ENCODE measurements at places on chromosomes 7 and 10.

DNA sequence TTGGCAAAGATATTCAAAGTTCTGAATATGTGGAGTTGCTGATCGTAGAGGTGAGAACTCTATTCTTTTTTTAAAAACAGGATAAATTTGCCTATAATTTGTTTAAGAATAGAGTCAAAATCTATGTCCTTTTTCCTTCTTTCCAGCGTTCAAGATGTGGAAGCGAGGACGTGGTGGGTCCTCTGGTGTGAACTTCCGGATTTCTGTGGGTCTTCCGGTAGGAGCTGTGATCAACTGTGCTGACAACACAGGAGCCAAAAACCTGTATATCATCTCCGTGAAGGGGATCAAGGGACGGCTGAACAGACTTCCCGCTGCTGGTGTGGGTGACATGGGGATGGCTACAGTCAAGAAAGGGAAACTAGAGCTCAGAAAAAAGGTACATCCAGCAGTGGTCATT lies 40.5 kb upstream of the SP8 start:
- DNase-seq, result no peak

DNA sequence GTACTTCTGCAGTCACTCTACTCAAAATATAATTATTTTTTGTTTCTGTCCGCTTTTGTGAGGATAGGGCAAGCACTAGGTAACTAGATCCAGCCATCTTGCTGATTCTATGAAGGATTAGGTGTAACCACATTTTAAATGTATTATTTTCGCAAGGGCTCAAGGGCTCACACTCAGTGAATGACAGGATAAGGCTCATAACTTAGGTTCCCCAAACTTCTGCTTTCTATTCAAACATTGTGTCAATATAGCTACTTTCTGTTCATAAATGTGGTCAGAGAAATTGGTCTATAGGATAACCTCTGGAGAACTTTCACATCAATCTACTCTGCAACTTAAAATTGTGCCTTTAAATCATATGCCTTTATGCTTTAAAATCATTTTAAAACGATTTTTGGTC lies 1141.2 kb downstream of the SORCS1 start:
- no peak for DNase-seq

- no peak for DNase-seq
Observed at GRCh38 chr7:81623251-81623855, 146.5 kb downstream of the HGF start.

GRCh38 chr7:31432836-31433340 lies 81.0 kb upstream of the ITPRID1 start:
- DNase-seq, result no peak

DNA sequence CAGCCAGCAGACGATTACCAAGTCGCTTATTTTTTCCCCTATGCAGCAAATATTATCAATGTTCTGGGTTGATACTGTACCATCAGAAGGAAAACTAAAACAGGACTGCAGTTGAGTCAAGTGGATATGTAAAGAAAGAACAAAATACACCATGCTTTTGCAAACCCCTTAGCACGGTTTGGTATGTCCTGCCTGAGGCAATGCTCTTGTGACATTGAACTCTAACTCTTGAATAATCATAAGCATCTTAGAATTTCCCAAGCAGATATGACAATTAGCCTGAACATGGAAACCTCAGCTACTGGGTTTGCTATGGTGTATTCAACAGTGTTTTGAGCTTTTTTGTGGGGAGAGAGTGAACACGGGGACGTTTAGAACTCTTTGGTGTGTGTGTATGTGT lies 107.4 kb downstream of the ETV1 start:
- no peak for DNase-seq

DNA sequence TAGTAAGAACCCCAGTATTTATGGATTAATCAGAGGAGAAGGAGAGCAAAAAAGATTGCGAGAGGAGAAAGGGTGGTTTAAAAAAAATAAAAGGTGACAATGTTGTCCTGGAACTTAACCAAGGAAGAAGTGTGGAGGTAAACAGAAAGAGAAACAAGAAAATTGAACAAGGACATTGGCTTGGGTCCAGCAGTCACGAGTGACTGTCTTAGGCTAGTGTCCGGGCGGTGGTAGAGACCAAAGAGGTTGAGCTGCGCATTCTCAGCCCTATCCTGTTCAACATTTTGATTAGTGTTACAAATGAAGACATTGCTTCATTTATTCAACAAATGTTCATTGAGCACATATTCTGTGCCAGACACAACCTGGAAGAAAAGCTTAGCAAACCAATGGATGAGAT lies 329.9 kb downstream of the FGFR2 start:
- DNase-seq, result no peak

- no peak for DNase-seq
Observed at GRCh38 chr7:101667920-101668319, 38.8 kb upstream of the MYL10 start.

GRCh38 chr7:127782075-127782474 lies 130.1 kb downstream of the SND1 start:
- no peak for DNase-seq

GRCh38 chr10:110209926-110210673 lies 2.7 kb downstream of the MXI1 start:
- DNase-seq, result peak; percentile 28

GRCh38 chr7:39240864-39241263 lies 263.2 kb downstream of the POU6F2 start:
- no peak for DNase-seq

- DNase-seq, result no peak
Observed at GRCh38 chr7:142100634-142101033, 10.9 kb upstream of the MGAM2 start.

DNA sequence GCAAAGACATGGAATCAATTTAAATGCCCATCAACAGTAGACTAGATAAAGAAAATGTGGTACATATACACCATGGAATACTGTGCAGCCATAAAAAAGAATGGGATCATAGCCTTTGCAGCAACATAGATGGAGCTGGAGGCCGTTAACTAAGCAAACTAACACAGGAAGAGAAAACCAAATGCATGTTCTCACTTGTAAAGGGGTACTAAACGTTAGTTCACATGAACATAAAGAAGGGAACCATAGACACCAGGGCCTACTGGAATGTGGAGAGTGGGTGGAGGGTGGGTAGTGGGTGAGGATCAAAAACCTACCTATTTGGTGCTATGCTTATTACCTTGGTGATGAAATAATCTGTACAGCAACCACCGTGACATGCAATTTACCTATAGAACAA lies 78.4 kb upstream of the GSDME start:
- DNase-seq, result no peak

GRCh38 chr10:70458329-70459060 lies 17.0 kb upstream of the NODAL start:
- DNase-seq, result no peak

DNA sequence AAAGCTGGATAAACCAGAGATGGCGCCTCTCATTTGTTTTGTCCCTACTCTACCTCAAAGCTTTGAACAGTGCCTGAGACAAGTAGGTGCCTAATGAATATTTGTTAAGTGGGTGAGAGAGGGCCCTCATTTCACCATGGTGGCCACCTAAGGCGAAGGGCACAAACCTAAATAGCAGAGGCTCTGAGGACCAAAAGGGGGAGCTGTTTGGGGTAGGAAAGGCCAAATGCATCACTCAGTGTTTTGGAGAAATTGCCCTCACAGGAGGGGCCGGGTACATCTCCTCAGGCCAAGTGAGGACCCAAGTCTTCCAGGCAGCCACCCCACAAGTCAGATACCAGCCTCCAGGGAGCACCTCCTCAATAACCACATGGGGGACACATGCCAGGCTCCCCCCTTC lies 14.0 kb downstream of the IMPDH1 start:
- DNase-seq, result no peak

DNA sequence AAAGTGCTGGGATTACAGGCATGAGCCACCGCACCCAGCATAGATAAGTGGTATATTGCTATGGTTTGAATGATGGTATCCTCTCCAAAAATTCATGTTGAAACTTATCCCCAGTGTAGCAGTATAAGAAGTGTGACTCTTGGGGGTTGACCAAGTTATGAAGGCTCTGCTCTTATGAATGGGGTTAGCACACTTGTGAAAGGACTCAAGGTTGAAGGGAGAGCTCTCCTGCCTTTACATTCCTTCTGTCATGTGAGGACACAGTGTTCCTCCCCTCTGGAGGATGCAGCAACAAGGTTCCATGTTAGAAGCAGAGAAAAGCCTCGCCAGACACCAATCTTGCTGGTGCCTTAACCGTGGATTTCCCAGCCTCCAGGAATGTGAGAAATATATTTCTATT lies 58.0 kb downstream of the ADK start:
- DNase-seq, result no peak

GRCh38 chr10:86642499-86642898 lies 11.8 kb upstream of the OPN4 start:
- no peak for DNase-seq

- no peak for DNase-seq
Observed at GRCh38 chr10:103699611-103700435, 155.6 kb downstream of the SH3PXD2A start.

DNA sequence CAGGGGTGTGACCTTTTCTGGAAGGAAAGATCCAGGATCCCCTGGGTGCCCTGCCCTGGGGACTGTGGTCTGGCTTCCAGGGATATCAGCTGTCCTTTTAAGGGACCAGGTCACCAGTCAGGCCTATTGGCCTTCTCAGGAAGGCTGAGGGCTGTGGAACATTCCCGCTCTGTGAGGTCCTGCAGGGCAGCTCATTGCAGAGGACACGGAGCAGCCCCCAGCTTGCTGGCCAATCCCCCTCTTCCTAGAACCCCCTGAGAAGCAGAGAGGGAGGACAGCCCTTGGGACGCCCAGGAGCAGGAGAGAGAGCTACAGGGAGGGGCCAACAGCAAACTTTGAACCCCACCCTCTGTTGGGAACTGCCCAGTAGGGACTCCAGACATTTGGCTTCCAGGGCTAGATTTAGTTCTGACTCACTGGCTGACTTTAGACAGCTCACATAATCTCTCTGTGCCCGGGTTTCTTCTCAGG lies 67.9 kb upstream of the COL13A1 start:
- no peak for DNase-seq

GRCh38 chr10:90872648-90873020 lies 860 bp downstream of the RPP30 start:
- DNase-seq, result peak; percentile 27

DNA sequence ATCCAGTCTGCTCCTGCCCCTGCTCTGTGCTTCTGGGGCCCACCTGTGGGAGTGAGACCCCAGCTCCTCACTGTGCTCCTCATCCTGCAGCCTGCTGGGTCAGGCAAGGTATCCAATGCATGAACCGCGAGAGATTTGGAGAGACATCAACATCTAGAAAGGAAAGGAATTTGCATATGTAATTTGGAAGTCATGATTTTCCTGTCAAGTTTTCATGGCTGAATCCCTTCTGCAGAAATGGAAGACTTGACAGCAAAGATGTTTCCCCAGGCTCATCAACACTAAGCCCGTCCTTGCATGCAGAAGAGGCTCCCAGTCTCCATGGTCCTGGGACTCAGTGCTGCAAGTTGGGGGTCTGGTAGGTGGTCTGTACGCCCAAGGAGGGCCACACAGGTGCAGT lies 176.9 kb upstream of the GRB10 start:
- DNase-seq, result no peak

GRCh38 chr10:20855398-20856038 lies 41.6 kb downstream of the NEBL start:
- DNase-seq, result no peak

- no peak for DNase-seq
Observed at GRCh38 chr7:100914208-100914878, 18.7 kb upstream of the ACHE start.

GRCh38 chr10:126394948-126395347 lies 6.7 kb upstream of the ADAM12 start:
- DNase-seq, result no peak

- DNase-seq, result no peak
Observed at GRCh38 chr7:24750441-24751055, 6.7 kb downstream of the GSDME start.

- DNase-seq, result peak; percentile 73
Observed at GRCh38 chr10:44264244-44264643, 120.7 kb downstream of the CXCL12 start.

DNA sequence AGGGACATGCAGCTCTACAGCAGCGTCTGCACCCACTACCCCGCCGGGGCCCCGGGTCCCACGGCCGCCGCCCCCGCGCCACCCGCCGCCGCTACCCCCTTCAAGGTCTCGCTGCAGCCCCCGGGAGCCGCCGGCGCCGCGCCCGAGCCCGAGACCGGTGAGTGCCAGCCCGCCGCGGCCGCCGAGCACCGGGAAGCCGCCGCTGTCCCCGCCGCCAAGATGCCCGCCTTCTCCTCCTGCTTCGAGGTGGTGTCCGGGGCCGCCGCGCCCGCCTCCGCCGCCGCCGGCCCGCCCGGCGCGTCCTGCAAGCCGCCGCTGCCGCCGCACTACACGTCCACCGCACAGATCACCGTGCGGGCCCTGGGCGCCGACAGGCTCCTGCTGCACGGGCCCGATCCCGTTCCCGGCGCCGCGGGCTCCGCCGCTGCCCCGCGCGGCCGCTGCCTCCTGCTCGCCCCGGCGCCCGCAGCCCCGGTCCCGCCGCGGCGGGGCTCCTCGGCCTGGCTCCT lies 631 bp downstream of the OTUD1 start:
- no peak for DNase-seq

- peak; percentile 63 for DNase-seq
Observed at GRCh38 chr10:84267503-84268126, 22.8 kb downstream of the RGR start.

DNA sequence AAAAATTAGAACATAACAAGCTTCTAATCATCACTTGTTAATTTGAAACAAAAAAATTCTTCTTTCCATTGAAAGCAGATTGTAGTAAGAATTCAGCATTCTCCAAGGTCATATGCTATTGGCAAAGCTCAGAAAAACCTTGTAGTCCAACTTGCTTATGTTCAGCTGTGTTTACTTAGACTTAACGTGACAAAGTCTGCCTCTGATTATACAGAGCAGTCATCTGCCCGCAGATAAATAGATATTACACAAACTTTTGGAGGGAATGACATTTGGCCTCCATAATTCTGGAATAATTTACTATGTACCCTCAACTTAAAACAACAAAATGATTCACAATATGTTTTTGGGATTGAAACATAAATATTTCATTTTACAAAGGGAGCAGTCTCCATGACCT lies 45.8 kb downstream of the MKX start:
- DNase-seq, result no peak

GRCh38 chr7:15306296-15306695 lies 255.5 kb downstream of the AGMO start:
- DNase-seq, result no peak

DNA sequence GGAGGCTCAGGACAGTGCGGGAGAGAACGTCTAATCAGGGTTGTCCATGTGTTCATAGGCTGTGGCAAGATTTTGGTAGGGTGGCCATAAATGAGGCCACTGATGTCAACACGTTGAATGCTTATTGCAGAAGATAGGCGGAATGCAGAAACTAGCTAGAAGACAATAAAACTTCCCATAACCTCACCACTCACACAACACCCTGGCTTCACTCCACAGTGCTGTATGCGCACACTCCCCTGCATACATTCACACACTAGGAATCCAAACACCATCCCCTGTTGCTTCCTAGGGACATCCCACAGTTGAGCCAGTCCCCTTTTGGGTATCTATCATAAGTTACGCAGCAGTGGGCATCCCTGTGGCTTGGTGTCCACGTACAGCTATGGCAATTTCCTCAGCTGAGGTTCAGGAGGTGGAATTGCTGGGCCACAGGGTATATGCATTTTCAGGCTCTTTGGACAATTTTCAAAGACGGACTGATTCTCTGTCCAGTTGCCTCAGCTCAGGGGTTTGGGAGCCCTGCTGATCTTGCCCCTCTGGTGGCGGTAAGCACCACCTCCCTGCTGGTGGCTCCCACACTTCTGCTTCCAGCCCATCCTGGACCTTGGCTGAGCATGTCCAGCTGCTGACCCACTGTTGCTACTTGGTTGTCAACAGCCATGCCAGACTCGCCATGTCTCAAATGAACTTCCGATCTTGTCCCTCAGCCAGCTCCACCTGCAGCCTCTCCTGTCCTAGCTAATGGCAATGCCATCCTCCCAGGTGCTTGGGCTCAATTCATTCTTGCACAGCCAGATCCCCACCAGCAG lies 36.4 kb downstream of the CDH23 start:
- DNase-seq, result no peak

Measured in GM12865 (cell line).